Osteocyte (in vitro differentiated cells): ENCODE measurements at places on chromosomes 13 and 19.

- DNase-seq, result no peak
These were observed 109.5 kb upstream of the FNDC3A start for GRCh38 chr13:48866249-48866648.

DNA sequence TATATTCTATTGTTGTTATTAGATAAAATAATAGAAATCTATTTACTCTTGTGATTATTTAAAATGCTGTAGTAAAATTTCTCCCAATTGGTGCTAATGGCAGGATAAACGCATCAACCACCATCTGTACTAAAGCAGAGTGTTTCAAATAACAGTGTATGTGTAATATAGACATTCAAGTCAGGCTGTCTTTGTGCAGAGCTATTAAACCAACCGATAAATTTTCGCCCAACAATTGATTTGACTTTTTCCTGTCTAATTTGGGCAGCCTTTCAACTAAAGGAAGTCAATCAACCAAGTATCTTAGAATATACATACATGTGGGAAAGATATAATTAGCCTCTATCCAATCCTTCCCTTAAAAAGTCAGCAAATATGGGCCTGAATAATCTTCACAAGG, 5.8 kb downstream of the AMER2 start:
- DNase-seq, result no peak

DNA sequence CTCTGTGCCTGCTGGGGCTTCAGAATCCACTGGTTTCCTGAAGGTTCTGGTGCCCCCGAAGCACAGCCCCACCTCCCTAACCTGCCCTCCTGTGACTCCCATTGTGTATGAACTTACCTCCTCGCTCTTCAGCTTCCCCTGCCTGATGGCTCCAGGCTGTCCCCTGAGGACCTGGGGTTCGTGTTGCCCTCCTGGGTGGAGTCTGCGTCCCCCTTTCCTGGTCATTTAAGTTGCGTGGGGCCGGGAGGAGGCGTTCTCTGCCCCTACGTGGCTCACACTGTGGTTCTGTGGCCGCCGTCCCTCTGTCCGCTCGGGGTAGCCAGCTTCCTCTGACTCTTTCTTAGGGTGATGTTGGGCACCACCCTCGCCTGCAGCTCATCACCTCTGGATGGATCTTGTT, 13.9 kb downstream of the TFDP1 start:
- no peak for DNase-seq

- peak; percentile 93 for DNase-seq
These were observed 4.0 kb downstream of the PIK3R2 start for GRCh38 chr19:18156841-18157464.

GRCh38 chr13:77565635-77566034, 30.1 kb downstream of the SCEL start:
- DNase-seq, result no peak

- no peak for DNase-seq
These were observed 20.8 kb downstream of the ANKRD10 start for GRCh38 chr13:110894086-110894485.

DNA sequence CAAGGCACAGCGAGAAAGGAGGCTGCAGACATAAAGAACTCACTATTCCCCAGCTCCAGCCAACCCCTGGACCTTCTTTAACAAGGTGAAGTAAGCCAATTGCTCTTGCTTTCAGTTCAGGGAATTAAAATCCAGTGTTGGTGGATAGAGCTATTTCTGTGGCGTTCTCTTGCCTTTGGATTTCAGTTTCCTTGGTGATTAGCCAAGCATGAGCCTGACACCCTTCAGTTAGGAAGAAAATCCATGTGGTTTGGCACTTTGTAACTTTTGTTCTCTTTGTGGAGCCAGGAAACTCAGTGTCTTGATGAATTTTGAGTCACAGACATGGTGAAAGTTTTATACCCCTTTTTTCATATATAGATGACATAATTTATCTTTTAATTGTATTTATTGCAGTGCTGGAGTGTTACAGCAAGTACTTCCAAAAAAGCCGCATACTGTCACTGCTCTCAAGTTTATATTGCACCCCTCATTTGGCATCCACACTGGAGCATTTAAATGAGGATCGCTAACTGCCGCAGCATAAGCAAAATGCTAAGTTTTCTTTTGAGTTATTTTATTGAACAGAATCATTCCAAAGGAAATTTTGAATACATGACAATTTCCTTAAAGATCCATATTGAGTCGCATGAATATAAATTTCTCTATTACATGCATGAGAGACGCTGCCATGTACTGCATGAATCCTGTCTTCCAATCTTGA, 406.8 kb downstream of the MYO16 start:
- no peak for DNase-seq

DNA sequence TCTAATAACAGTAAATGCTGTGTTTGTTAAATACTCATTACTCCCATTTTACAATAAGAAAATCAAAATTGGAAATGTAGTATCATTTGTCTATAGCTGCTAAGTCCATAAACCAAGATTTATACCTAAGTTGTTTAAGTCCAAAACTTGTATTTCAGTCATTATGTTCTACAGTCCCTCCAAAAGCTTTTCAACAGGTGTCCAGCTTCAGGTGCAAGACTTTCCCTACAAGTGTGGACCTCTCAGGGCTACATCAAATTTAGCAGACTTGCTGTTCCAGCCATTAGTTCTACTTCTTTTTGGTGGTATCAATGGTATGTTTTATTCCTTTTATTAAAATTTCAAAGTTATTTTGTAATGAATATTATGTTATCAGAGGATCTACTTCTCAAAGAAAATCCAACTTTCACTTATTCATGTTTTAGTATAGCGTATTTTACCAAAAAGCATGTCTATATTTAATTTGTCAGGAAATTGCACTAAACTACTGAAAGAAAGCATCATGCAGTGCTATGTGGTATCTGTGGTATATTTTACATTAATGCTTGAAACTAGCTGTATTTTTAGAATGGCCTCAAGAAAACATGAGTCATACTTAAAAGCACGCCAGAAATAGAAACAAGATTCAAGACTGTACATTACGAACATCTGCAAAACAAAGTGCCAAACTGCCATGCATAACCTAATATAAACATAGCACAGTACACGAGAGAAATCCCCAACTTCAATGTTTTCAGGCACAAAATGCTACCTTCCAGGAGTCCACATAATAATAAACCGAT, 44.5 kb downstream of the VWA8 start:
- DNase-seq, result no peak

- no peak for DNase-seq
These were observed 114.3 kb upstream of the SERP2 start for GRCh38 chr13:44259045-44260027.

DNA sequence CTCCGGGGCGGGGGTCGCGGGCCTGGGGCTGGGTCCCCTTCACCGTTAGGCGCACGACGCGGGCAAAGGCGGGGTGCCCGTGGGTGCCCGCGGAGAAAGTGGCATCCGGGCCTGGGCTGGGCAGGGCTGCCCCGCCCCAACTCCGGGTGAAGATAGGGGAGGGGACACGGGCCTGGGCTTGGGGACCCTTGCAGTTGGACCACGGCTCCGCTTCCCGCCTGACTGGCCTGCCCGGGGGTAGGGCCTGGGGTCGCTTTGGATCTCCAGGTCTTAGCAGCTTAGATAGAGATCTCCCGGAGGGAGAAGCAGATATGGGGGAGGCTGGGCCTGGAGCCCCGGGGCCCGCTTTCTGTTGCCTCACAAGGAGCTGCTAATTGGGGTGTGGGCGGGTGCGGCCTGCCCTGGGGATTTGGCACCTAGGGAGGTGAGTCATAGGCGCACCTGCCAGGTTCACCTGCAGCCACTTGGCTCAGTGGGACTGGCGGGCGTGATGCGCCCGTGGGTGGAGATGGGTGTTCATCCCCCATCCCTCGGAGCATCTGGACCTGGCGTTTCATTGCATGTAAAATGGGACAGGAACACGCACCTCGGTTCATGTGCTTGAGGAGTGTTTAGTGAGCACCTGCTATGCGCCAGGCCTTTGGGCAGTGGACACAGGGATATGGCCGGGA, 585 bp downstream of the MAP1S start:
- no peak for DNase-seq

DNA sequence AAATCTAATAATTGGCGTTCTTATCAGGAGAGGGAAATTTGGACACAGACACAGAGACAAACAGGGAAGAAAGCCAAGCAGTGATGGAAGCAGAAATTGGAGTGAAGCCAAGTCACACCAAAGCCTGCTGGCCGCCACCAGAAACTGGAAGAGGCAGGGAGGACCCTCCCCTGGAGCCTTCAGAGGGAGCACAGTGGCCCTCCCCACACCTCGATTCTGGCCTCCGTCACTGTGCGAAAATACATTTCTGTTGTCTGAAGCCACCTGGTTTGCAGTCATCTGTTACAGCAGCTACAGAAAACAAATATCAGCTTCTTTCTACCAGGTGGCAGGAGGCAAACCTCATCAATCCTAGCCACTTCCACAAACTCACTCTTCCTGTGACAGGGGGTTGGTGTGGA, 8.3 kb upstream of the TLE6 start:
- DNase-seq, result no peak

GRCh38 chr19:16330806-16331690, 6.4 kb downstream of the KLF2 start:
- no peak for DNase-seq

DNA sequence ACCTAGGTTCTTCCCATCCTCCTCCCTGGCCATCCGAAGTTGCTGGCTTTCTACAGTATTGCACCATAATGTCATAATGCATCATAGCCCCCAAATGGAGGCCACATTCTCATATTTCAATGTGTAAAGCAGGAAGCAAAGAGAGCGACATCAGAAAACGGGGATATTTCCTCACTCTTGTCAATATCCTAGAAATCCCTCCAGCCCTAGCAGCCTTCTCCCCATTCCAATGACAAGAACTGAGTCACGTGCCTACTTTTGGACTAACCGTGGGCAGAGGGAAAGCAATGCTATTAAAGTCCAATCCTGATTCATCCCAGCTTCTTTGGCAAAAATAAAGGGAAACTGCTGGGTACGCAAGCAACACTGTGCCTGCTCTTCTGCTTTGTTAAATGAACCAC, 4.3 kb upstream of the RAP2A start:
- DNase-seq, result no peak

GRCh38 chr13:82800391-82800790, 1081.9 kb downstream of the SLITRK1 start:
- no peak for DNase-seq

- DNase-seq, result no peak
These were observed 121.8 kb downstream of the AKAP11 start for GRCh38 chr13:42393573-42394360.

GRCh38 chr13:51925865-51926527, 64.2 kb downstream of the CCDC70 start:
- DNase-seq, result no peak

DNA sequence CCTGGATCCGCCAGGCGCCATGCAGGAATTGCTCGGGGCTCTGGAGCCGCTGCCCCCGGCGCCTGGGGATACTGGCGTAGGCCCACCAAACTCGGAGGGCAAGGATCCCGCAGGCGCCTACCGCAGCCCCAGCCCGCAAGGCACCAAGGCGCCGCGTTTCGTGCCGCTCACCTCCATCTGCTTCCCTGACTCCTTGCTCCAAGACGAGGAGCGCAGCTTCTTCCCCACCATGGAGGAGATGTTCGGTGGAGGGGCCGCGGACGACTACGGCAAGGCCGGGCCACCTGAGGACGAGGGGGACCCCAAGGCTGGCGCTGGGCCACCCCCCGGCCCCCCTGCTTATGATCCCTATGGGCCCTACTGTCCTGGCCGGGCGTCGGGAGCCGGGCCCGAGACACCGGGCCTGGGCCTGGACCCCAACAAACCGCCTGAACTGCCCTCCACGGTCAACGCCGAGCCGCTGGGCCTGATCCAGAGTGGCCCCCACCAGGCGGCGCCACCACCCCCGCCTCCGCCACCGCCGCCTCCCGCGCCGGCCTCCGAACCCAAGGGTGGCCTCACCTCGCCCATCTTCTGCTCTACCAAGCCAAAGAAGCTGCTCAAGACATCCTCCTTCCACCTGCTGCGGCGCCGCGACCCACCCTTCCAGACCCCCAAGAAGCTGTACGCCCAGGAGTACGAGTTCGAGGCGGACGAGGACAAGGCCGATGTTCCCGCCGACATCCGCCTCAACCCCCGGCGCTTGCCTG, 6.1 kb downstream of the PRR12 start:
- DNase-seq, result no peak

DNA sequence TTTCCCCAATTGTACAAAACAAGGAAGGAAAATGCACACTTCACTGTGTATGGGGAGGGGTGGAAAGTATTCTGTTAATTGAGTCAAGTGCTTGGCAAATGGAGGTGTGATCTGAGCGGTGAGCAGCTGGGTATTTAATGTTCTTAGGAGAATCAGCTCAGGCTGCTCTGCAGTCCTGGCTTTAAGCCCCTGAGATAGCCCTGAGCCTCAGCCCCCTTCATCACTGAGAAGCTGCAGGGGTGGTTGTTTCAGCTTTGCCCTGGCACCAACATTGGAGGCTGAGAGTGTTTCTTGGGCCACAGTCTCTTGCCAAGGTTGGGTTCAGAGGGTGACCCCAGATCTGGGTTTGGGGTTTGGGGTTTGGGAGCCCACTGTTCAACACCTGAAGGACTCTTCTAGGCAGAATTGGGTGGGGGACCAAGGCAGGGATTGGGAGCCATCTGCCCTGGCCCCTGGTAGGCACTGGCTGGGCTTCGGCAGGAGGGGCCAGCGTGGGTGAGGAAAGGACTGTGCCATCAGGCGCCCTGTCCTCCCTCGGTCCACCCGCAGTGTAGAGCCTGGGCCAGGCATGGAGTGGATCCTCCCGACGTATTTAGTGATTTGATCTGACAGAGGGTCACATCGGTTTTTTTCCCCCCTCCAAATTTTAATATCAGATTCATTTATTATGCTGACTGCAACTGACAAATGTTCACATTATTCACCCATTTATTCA, 66.7 kb upstream of the ZNF536 start:
- DNase-seq, result no peak

DNA sequence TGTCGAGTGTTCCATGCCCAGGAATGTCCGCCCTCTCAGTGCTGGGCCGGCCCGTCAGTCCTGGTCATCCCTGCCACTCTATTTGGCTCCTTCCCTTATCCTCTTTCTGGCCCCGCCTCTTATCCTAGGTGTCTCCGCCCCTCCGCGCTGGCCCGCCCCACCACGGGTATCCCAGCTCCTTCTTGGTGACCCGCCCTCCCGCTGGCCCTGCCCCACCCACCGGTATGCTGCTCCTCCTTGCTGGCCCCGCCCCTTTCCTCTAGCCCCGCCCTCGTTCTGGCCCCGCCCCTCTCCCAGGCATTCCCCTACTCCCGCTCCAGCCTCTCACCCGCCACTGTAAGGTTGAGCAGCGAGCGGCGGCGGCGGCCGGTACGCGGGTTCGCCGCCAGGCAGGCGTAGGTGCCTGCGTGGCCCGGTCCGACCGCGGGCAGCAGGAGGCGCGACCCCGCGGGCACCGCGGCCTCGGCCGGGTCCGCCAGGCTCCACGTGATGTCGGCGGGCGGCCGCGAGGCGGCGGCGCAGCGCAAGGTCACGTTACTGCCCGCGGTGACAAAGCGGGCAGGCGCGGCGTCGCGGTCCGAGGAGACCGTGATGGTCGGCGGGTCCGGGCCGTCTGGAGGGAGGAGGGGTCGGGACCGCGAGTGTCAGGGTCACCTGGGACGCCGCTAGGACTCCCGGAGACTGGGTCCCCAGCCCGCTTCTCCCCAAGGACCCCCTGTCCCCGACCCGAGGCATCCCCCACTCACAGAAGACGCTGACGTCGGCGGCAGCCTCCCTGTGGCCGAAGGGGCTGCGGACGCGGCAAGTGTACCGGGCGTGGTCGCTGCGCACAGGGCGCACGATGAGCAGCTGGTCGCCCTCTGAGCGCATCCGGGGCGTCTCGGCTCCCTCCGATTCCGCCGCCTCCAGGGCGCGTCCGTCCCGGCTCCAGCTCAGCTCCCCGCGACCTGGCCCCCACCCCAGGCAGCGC, 2.0 kb downstream of the VSIG10L start:
- DNase-seq, result peak; percentile 99
